Stimulated activated CD8-positive, alpha-beta memory T cell treated with anti-CD3 and anti-CD28 coated beads, Interleukin-2, amount 100 ng/mL, for 1 hour (primary cell): ENCODE measurements at places on chromosomes 5 and 9.

- no peak for DNase-seq
These were observed 26.2 kb downstream of the MACROH2A1 start for GRCh38 chr5:135372654-135373381.

DNA sequence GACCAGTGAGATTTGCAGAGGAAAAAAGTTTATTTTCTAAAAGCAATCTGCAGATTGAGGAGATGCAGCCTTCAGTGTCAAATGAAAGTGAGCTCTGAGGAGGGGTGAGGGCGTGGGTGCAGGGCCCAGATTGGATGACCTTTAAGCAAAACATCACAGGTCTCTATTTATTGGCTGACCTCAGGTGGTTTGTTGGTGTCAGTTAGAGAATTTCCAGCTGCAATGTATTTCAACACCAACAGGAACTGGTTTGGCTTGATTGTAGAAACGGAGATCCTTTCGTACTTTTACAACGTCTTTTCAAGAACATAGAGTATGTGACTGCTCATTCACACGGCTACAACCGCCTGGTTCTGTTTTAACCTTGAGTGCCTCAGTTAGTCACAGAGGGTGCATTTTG, 1069.1 kb downstream of the EFNA5 start:
- DNase-seq = no peak

DNA sequence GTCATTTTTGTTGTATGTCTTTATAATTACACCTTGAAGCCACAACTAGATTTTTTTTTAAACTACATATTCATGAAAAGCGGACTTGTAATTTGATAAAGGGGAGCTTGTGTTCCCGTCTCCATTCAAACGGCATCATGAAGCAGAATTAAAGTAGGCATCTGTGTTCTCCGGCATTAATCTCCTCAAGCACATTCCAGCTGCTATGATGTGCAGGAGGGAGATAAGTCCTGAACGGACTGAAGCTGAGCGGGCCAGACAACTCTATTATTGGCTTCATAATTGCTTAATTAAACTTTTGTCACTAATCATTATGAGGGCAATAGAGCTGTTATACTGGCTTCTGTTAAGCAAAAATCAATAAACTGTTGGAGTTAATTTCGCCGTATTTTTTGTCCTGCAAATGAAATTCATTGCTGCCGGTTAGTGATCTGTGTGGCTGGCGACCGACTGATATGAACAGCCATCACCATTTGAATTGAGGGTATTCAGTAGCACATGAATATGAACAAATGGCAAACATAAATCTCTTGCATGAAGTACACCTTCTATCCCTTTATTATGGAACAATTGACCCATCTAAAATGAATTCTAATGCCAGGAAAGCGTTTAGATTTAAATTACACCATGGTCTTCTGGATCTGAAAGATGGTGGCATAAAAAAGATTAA, 408.8 kb upstream of the IRX1 start:
- DNase-seq = no peak

GRCh38 chr5:14121552-14121951, 21.6 kb upstream of the TRIO start:
- no peak for DNase-seq

DNA sequence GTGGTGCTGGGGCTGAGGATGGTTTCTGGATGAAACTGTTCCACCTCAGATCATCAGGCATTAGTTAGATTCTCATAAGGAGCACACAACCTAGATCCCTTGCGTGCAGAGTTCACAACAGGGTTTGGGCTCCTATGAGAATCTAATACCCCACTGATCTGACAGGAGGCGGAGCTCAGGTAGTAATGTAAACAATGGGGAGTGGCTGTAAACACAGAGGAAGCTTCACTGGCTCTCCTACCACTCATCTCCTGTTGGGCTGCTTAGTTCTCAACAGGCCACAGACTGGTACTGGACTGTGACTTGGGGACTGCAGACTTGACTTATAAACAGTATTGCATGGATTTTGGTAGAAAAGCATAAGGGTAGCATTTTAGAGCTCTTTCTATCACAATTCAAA, 870.7 kb upstream of the CDH10 start:
- no peak for DNase-seq

GRCh38 chr5:147436596-147436995, 73.3 kb downstream of the DPYSL3 start:
- DNase-seq = no peak

DNA sequence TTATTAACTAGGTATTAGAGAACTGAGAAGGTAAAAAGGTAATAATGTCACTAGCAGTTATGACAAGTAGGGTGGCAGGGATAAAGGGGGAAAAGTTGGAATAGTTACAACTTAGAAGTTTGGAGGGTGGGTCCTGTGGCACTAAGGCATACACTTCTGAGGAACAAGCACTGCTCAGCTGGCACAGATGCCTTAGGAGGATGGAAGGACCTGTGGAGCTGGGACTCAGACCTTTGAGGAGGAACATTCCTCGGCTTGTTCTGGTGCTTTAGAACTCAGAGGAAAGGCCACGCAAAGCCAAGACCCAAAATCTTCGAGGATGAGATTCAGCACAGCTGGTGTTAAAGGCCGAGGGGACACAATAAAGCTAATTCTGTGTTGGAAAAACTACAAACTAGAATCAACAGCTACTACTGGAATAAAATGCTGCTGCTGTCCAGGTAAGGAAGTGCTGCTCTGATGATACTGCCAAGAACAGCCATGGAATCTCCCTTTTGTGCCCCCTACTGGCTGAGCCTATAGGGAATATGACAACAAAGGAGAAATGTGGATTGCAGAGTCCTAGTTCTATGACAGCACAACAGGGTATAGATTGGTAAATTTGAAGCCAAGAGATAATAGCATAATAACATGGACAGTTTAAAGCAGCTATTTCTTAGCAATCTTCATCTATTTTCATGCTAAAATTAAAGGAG, 126.7 kb downstream of the SLC25A46 start:
- no peak for DNase-seq

DNA sequence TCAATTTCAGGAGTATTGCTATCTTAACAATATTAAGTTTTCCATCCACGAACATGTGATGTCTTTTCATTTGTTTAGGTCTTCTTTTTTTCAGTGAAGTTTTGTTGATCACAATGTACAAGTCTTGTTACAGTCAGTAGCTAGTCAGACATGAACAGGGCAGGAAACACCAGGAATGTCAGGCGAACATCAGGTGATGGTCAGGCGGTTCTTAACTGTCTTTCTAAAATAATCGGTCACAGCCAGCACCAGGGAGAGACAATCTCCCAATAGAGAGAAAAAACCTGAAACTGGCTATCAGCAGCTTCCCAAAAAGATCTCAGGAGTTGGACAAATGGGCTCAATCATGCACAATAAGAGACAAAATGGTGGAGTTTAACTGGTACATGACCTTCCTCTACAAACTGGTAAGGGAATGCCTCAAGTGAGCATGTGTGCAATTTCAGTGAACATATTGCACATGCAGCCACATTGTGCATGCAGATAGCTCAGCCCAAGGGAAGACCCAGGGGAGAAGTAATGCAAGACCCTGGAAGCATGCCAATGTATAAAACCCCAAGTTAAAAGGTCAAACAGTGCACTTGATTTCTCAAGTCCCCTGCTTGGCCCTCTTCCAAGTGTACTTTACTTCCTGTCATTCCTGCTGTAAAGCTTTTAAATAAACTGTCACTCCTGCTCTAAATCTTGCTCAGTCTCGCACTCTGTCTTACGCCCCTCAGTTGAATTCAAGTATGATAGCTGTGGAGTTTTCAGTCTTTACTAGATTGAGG, 176.1 kb upstream of the RASEF start:
- no peak for DNase-seq

GRCh38 chr5:54302267-54302687, 8.1 kb downstream of the ARL15 start:
- DNase-seq = no peak

DNA sequence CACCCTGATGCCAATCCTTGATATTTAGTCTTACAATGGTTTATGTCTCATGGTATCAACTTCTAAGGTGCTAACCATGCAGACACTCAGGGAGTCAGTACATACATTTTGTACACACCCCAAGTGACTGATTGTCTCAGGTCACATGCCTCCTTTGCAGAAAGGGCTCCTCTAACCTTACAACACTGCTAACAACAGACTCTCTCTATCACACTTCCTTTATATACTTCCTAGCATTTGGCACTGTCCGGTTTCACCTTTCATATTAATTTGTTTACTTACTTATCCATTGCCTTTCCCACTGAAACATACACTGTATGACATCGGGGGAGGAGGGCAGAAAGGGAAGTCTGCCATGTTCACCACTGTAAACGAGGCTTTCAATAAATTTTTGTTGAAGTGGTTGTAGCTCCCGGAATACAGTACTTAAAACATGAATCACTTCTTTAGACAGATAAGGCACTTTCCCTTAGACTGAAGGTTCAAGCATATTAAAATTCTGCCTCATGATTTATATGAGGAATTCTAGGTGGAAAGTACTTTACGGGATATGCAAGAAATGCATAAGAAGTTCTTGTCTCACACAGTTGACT, 20.6 kb downstream of the EMB start:
- DNase-seq = no peak

DNA sequence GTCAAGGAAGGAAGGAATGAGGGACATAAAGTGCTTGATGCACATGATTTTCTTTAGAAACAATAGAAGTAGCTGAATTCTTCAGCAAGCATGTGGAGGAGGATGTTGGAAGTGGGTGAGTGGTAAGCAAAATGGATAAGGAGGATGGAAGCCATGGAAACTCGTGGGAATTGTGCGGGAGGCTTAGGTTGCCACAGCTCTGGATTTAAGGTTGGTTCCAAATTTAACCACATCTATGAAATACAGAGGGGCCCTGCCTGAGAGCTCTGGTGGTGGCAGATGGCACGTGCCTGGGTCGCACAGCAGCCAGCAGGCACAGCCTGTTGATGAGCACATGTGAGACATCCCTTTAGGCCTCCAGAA, 284.7 kb downstream of the SMARCA2 start:
- no peak for DNase-seq

DNA sequence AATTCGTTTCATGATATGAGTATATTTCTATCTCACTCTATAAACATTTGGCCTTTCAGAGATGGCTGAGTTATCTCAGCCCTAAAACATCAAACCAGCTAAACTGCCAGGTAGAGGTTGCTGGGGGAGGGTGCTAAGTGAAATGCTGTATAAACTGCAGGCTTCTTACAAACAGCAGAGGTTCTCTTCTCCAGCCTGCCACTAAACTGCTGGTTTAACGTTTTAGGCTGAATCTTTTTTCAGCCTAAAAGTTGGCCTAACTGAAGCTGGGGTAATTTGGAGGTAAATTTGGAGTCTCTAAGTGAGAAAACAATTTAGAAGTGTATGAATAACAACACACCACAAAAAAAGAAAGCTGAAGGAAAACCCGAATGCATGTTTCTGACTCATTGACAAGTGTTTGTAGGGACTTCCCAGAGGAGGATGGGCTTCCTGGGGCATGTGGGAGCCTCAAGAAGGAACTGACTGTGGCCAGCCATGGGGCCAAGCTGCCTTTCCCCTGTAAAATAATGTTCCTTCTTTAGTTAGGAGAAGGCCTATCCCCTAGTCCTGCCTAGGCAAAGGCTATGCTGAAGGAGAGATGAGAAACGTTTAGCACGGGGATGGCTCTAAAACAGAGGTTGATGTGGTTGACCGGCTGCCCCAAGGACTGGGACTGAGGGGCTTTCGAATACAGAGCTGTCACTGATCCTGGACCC, 44.3 kb downstream of the SLC28A3 start:
- no peak for DNase-seq

DNA sequence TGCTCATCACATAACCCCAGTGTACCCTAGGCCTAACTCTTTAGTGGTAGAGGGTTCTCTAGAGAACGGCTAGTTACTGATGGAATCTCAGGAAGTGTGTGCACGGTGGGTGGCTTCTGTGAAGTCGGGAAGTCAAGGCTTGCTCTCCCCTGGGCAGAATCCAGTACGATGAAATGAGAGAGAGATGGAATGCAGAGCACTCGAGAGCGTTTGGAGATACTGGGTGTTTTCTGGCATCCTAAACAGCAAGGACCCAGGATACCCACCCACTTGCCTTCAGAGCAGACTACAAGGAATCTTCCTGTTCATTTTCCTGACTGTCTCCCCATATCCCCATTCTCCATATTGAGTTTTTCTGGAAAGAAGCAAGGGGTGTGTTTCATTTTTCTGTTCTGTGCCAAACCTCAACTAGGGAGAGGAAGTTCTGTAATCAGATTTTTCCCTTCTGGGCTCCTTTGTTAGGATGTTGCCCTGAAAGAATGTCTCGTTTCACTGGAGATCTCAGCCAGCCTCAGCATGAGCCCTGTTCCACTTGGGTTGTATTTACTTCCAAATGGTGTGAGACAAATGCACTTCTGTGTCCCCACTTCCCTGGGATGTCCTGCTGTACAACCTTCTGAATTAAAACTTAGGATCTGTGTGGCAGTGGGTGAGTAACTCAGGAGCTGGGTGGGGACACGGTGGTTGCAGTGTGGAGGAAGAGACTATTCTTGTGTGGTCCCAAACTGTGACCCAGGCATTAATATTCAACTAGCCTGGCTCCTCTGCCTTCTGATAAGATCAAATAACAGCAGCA, 108.9 kb upstream of the SPRY4 start:
- DNase-seq = no peak

GRCh38 chr5:14547666-14548065, 33.9 kb upstream of the OTULINL start:
- DNase-seq = no peak

- no peak for DNase-seq
These were observed 62.7 kb upstream of the ZNF354A start for GRCh38 chr5:178793151-178793550.

GRCh38 chr9:127263237-127263636, 1.3 kb upstream of the GARNL3 start:
- no peak for DNase-seq

- no peak for DNase-seq
These were observed 53.0 kb upstream of the RUSC2 start for GRCh38 chr9:35436933-35437332.

DNA sequence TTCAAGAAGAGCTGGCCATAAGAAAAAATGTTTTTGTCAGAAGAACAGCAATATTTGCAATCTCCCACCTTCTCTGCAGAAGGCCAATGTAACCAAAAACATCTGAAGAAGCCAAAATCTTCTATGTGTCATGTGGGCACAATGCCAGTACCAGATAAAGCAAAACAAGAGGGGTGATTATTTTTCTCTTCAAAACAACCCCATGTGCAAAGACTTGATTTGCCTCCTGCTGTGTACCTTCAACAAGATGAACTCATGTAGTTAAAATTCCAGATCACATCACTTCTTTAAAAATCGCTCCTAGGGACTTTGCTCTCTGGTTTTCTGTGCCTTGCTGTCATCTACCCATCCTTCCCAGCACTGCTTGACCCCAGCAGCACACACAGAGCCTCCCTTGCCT, 134.0 kb upstream of the MAP3K1 start:
- no peak for DNase-seq

DNA sequence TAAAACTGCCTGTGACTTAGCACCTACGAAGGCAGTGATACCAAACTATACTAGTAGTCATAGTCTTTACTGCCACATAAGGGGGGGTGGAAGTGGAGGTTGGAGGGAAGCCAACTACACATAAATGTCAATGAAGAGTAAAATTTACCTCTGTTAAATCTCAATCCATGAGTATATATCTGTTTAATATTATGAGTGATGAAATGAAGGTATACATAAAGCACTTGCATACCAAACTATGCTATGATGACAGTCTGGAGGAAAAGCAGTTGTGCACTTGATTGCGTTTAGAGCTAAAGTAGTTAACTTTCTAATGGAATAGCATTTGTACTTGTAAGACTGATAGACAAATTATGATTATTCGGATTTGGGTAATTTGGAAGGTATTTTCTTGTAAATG, 129.2 kb upstream of the POU5F2 start:
- DNase-seq = no peak
